ENCODE measurements at places on chromosomes 3 and 15. TPM values are rescaled to one million over a fixed set of nuclear protein-coding genes. Genes with fewer than 3 reads are reported as not detected.

Gene GOLGA6D
- not detected for total RNA-seq

Gene CD96
- total RNA-seq: 32.4 TPM

Gene GJD2
- not detected for total RNA-seq

GRCh38 chr3:121515313-121515712, 30.5 kb downstream of the POLQ start:
- no peak for DNase-seq

GRCh38 chr15:95843241-95843910, 487.1 kb upstream of the NR2F2 start:
- DNase-seq: no peak
